SW 1271 (cell line): ENCODE measurements at places on chromosomes 1 and 21.

GRCh38 chr1:168430321-168430720 lies 113.5 kb downstream of the XCL2 start:
- DNase-seq, result no peak

DNA sequence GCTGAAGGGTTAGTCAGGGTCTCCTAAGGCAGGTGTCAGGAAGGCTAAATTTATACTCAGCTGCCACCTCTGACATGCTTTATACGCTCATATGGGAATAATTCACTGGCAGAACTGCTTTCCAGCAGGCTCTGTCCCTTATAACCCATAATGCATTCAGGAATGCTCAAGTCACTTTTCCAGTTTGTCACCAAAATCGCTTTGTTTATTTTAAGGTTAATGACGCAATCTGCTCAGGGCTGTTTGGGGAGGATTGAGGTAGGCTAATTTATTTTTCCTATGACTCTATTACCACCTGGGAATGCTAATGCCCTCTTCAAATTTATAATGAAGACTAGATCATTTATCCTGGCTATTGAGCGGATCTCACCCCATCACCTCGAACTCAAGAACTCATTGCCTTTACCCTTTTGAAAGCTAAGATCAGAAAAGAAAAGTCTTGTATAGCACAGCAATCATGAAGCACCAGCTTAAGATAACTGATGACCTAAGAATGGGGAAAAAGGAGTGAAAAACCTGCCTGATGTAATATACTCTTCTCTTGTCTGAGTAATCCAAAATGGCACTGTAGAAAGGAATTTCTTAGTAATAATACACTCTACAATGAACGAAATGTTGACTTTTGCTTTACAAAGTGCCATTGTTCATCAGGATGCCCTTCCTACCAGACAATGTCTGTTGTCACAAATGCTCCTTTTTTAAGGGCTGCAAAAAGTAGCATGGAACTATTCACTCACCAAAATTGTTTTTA lies 97.9 kb upstream of the EXO1 start:
- no peak for DNase-seq

GRCh38 chr1:147109041-147109440 lies 63.2 kb downstream of the PRKAB2 start:
- no peak for DNase-seq

- no peak for DNase-seq
Observed at GRCh38 chr1:241688940-241689368, 36.9 kb downstream of the WDR64 start.

GRCh38 chr1:2151911-2152310 lies 42.7 kb downstream of the FAAP20 start:
- no peak for DNase-seq

GRCh38 chr1:197736685-197737084 lies 38.6 kb downstream of the DENND1B start:
- DNase-seq, result no peak

DNA sequence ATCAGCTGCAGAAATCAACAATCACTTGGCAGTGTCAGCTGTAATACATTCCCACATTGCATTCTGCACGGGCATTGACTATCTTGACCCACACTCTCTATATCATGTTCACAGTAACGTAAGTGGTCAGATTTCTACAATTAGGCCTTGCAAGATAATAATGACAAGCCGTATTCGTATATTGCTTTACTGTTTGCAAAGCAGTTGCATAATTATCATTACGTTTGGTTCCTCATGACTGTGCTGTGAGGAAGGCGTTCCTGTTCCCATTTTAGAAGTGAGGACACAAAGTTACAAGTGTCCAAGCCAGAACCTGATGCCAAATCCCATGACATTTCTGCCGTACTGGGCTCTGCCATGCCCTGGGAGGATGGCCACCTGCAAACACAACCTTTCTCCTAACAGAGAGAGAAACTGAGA lies 53.5 kb upstream of the TARBP1 start:
- DNase-seq, result no peak

- DNase-seq, result no peak
Observed at GRCh38 chr1:14148526-14148925, 448.5 kb downstream of the PRDM2 start.
